Activated naive CD4-positive, alpha-beta T cell (primary cell): ENCODE measurements at places on chromosomes 6 and 20.

- no peak for DNase-seq
These were observed 671.7 kb upstream of the CITED2 start for GRCh38 chr6:140046016-140046632.

- peak; percentile 9 for DNase-seq
These were observed 60.5 kb upstream of the PRND start for GRCh38 chr20:4661191-4661590.

DNA sequence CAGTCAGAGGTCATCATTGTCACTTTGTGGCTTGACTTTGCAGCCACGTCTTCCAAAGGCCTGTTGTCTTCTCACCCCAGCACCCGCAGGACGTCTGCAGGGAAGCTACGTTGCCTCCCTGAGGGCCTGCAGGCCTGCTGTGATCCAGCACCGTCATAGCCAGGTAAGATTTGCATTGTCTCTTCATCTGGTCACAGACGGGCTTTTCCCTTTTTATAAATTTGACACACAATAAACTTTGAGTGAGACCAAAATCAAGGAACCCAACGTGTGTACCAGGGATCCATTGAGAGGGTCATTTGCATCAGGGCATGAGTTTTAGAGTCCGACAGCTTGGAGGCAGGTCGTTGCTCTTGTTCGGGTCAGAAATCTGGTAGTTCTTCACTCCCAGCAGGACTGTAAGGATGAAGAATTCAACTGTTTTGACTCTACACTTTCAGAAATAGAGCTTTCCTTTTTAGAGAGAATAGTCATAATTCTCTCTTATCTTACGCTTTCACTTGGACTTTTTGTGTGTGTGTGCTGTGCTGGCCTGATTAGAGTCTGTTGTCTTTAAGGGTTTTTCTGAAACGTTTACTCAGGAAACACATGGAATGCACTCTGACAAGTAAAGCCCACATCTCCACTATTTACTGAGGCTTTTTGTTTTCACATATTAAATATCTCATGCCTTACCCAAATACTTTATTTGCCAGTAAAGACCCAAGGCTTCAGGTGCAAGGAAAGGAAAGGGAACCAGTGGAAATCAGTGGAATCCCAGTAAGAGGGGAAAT is 177.2 kb upstream of the TAB2 start:
- DNase-seq: no peak

- DNase-seq: no peak
These were observed 18.1 kb downstream of the ANKRD60 start for GRCh38 chr20:58210398-58210747.

GRCh38 chr20:37630993-37631392 is 62.8 kb upstream of the CTNNBL1 start:
- DNase-seq: no peak

- no peak for DNase-seq
These were observed 46.7 kb downstream of the RALGAPA2 start for GRCh38 chr20:20665606-20666332.

GRCh38 chr6:70684794-70685493 is 17.3 kb downstream of the SMAP1 start:
- DNase-seq: no peak

DNA sequence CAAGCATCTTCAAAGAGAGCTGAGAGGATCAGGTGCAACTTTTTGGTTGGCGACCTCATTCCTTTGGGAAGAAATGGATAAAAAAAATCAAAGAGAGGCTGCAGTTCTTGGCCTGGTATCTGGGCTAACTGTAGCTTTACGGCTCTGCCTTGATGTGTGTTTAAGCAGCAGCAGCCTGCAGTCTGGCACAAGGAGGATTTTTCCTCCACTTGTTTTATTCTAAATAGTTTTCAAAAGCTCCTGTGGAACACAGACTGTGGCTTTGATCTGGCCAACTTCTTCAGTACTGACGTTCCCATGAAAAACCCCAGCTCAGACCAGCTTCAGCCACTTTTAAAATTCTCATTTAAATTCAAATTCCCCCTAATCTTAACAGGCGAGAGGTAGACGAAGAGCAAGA is 137.3 kb downstream of the HDGFL1 start:
- no peak for DNase-seq

GRCh38 chr20:25587536-25587935 is 2.2 kb upstream of the NINL start:
- no peak for DNase-seq

DNA sequence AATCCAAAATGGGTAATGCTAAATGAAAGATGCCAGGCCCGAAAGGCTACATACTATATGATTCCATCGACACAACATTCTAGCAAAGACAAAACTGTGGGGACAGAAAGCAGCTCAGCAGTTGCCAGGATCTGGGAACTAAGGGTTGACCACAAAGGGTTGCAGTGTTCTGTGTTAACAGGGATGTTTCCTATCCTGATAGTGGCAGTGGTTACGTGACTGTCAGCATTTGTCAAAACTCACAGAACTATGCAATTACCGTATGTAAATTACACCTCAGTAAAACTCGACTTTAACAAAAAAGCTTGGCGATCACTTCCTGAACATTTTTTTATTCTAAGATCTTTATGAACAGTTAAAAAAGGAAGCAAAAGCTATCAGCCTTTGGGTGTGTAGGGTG is 83.9 kb downstream of the BANF2 start:
- DNase-seq: no peak

- DNase-seq: no peak
These were observed 116.7 kb downstream of the SOX4 start for GRCh38 chr6:21710216-21710615.

GRCh38 chr20:64205611-64206026 is 41.4 kb downstream of the MYT1 start:
- no peak for DNase-seq

GRCh38 chr6:43771210-43771857 is 1.3 kb downstream of the VEGFA start:
- DNase-seq: peak; percentile 36

DNA sequence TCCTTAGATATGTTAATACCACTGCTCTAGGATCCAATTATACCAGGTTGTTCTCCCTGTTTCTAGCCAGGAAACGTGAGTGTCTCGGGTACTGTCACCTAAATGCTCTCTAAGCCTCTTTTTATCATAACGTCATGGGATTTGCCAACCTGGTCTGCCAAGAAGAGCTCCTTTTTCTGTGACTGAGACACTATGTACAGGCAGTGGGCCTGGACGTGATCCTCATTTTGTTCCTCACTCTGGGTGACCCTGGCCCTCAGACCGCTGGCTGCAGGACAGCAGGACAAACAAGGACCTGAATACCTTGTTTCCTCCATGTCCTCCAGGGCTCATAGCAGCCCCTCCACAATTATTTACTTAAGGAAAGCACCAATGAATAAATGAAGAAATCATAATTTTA is 69.1 kb downstream of the CD164 start:
- DNase-seq: no peak

GRCh38 chr6:36195471-36196112 is 952 bp upstream of the BRPF3 start:
- DNase-seq: no peak

DNA sequence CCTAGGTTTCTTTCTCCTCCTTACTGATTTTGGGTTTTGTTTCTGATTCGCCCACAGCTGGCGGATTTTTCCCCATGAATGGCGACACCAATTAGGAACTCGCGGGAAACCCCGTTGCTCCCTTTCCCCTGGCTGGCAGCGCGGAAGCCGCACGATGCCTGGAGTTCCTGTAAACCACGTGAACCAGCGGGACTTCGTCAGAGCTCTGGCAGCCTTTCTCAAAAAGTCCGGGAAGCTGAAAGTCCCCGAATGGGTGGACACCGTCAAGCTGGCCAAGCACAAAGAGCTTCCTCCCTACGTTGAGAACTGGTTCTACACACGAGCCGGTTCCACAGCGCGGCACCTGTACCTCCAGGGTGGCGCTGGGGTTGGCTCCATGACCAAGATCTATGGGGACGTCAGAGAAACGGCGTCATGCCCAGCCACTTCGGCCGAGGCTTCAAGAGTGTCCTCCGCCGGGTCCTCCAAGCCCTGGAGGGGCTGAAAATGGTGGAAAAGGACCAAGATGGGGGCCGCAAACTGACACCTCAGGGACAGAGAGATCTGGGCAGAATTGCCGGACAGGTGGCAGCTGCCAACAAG is 3.2 kb upstream of the SEC23B start:
- no peak for DNase-seq

DNA sequence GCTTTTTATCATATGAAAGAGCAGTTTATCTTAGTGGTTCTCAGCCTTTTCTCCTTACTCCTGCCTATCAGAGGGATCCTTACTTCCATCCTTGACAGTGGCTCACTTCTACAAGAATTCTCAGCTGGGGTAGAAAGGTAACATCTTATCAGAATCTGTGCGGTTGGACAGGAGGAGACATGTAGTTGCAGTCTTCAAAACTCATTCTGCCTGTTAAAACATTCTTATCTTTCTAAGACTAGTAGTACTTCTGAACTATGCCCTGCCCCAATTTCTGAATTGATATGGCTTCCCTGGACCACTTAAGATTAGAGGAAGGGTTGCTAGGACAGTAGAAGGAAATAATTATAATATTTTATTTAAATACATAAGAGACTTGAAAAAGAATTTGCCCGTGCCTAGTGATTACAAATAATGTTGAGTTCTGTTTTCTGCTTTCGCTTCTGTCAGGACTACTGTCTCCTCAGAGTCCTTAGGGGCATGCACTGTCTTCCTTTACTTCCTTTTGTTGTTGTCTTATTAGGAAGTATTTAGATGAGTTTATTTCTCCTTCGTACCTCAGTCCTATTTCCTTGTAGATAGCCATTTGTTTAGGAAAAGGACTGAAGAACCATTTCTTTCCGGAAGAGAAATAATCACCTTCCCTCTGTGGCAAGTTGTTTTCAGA is 24.9 kb downstream of the BLTP3A start:
- no peak for DNase-seq

GRCh38 chr6:52363228-52363867 is 1.4 kb downstream of the PAQR8 start:
- DNase-seq: no peak

- DNase-seq: no peak
These were observed 4.4 kb upstream of the PHACTR3 start for GRCh38 chr20:59599941-59600340.

DNA sequence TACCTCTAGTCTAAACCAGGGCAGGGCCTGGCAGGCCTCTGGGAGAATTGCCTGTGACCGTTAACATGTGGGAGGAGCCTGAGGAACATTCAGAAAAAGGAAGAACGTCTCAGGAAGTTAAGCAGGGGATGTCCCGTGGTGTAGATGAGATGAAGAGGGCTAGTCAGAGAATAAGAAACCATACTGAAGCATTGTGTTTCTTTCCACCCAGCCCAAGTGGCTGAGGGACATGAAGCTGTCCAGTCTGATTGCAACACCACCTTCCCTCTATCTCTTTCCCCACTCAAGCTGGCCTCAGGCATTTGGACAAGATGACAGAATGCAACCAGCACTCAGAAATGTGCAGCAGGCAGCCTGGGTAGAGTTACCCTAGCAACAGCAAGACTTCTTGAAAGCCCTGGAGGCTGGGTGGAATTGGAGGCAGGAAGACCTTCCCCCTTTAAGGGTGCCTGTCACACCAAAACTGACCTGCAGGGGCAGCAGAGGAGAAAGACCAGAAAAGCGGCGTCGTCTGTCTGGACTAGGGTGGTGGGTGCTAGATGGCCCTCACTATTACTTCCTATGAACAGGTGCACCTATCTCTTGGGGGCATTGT is 186.1 kb downstream of the UNC5CL start:
- DNase-seq: no peak

GRCh38 chr20:24866008-24866407 is 83.1 kb upstream of the CST7 start:
- no peak for DNase-seq

GRCh38 chr6:6686748-6687601 is 98.5 kb downstream of the LY86 start:
- no peak for DNase-seq

DNA sequence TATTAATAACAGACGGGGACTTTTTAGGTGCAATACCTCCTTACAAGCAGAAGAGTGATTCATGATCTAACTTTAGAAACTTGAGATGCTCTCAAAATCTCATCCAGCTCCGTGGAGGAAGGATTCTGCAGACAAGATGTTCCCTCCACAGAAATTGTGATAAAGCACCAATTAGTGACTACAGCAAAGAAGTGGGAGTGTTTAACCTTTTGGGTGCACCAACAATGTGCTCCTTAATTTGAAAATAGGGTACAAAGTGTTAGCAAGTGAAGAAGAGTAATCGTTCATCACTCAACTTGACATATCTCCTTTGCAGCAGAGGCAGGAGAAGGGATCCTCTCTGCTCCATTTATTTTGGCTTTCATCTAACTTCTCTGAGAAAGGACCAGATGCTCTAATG is 22.8 kb upstream of the SCP2D1 start:
- DNase-seq: no peak
